ENCODE measurements at places on chromosomes 13 and 19.

DNA sequence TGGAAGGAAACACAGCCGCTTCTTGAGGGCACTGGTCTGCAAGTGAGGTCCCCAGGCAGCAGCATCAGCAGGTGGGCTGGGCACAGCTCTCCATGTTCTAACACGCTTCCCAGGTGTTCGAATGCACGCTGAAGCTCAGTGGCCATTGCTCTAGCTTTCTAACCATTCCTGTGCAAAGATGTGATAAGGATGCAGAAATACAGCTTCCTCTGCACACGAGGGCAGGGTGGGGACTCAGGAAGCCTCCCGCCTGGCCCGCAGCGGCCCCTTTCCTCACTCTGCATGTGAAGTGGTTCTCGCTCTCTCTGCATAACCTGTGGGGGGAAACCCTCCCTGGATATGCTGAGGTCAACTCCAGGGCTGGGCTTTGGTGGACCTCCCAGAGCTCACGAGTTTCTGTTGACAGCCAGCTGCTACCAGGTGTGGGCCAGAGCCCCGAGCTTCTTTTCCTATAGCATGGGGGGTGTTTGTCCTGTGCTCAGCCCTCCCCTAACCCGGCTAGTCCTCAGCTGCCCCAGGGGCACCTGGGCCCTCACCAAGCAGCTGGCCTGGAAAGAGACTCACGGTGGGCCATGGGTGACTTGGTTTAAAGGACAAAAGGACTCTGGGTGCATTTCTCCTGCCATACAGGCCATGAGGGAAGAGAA lies 168.2 kb downstream of the TEX29 start:
- DNase-seq = no peak

DNA sequence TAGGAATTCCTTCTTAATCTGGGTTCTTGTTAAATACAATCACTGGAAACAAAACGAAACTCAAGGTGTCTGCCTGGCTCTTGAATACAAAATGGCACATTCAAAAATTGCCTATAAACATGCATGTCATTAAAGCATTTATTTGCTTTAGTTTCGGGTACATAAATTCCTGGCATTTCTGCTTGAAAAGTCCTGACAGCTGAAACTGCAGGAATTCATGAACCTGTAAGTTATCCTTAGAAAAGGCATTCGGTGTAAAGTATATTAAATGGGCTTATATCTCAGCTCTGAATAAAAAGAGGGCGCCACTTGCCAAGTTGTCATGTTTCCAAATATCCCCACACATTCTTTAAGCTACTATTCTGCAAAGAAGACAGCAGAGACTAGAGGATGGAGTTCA lies 32.9 kb downstream of the RXFP2 start:
- no peak for DNase-seq

DNA sequence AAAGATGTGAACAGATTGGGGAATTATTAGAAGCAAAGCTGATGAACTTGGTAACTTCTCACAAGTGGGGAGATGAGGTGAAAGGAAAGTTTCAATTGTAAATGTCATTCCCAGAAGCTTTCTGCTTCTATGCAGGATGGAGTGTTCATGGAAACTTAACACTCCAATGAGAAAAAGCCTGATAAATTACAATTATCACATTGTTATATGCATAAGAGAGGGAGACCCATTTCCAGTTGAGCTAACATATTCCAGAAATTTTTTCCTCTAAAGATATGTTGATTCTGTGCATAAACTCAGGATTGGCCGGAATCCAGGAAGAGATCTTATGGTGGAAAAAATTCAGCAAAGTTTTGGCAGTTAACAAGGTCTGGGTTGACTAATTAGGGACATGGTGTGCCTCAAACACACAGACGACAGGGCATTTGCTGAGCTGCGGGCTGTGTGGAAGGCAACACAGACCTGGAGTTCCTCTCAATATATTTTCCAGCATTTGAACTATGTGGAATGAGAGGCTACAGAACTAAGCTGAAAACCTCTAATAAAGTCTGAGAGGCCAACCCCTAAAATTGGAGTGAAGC lies 64.9 kb upstream of the FGF14 start:
- no peak for DNase-seq

DNA sequence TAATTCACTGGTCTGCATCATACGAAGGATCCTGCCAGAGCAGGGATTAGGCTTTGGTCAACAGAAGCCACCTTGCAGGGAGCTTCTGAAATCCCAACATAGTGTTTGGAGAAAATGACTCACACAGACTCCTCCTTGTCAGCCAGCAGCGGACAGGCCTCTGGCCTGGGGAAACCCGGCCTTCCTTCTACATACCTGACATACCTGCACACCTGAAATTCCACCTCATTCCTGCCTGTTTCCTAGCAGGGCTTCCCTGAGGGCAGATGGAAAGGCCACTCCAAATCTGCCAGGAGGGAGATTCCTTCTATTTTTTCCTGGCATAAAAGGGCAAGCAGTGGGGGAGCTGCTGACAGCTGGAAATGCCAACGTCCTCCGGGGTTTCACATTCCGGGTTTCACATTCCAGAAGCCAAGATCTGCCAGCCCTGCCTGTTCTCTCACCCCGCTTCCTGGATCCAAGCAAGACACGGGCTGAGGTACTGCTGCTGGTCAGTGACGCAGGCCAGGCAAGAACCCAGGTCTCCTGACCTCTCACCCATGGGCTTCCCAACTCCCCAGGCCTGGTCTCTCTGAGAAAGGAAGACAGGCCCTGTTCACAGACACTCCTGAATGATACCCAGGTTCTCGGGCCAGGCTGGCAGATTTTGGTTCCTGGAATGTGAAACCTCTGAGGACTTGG lies 18.2 kb upstream of the IGFL1 start:
- no peak for DNase-seq

DNA sequence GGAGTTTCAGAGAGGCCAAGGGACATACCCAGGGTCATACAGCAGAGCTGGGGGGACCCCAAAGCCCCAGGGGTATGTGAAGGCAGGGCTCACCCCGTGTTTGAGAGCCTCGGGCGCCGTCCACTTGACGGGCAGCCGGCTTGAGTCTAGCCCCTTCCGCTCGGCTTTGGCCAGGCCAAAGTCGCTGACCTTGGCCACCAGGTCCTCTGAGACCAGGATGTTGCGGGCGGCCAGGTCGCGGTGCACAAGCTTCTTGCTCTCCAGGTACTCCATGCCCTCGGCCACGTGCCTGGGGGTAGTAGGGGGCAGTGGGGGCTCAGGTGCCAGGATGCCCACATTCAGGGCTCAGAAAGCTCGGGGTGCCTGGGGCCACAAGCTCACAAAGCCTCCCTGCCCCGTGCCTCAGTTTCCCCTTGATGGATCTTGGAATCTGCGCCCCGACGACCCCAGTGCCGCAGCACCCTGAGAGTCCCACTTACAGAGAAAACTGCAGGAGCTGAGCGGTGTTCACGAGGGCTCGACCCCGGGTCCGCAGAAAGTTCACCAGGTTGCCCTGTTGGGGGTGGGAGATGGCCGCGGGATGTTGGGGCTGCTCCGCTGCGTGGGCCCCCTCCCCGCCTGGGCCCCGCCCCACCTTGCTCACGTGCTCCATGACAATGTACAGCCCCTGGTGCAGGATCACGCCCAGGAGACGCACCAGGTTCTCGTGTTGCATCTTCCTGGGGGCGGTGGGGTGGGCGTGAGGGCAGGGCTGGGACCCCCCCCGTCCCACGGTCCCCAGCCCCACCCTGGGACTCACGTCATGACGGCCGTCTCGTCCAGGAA lies 7.1 kb downstream of the MATK start:
- no peak for DNase-seq

- no peak for DNase-seq
Observed at GRCh38 chr13:106103779-106104178, 431.7 kb downstream of the EFNB2 start.

DNA sequence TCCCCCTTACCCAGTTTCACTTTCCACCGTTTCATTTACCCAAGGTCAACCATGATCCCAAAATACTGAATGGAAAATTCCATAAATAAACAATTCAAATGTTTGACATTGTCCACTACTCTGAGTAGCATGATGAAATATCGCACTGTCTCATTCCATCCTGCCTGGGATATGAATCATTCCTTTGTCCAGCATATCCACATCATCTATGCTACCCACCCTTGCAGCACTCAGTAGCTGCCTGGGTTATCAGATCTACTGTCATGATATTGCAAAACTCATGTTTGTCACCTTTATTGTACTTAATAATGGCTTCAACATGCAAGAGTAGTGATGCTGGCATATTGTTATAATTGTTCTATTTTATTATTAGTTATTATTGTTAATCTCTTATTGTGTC lies 263.9 kb upstream of the NBEA start:
- DNase-seq = peak; percentile 21

GRCh38 chr13:20980430-20980829 lies 77.9 kb upstream of the XPO4 start:
- no peak for DNase-seq

DNA sequence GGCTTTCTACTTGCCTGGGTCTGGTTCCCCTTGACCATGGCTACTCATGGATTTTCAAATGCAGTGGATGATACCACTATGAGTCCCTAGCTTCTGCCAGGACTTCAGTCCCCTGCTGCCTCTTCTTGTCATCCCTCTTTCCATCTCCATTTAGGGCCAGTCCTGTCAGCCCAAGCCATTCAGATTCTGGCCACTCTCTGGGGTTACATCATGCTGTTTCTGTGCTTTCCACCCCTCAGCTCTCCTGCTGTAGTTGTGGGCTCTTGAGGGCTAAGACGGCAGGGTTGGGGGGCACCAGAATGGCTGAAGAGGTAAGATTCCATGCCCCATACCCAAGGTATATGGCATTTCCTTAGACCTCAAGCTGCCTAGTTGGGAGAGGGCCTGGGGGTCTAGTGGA lies 13.2 kb upstream of the ZNF492 start:
- DNase-seq = no peak

DNA sequence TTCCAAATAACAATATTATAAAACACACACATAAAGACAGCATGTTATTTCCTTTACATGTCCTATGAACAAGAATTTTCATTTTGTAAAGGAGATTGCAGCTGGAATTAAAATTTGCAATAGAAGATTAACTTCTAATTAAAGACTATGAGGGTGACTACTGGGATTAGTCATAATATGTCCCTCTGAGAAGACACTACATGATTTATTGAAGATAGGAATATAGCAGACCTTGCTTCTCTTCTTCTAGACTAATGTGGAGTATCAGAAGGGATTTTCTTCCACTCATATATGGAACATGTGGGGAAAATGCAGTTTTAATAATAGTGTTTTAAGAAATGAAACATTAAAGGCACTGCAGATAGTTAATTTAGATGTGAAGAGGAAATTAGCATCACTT lies 177.8 kb downstream of the NALCN start:
- no peak for DNase-seq

DNA sequence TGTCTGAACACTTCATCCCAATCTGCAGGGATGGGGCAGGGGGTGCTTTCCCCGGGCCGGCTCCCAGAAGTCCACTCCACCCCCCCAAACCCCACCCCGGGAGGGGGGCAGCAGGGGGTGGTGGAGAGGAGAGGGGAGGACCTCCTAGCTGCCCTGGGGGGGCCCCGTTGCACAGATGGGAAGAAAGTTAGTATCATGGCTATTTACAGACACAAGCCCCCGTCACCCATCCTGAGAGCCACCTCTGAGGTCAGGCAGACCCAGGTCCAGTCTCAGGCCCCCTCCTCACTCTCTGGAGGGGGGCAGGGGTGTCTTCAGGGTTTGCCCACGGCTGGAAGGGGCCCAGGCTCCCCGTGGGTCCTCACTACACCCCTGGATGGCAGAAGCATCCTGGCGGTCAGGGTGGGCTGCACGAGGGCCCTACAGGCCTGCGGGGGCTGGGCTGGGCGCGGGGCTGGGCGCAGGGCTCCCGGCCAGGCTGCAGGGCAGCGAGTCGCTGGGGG lies 5.8 kb upstream of the REXO1 start:
- DNase-seq = no peak

DNA sequence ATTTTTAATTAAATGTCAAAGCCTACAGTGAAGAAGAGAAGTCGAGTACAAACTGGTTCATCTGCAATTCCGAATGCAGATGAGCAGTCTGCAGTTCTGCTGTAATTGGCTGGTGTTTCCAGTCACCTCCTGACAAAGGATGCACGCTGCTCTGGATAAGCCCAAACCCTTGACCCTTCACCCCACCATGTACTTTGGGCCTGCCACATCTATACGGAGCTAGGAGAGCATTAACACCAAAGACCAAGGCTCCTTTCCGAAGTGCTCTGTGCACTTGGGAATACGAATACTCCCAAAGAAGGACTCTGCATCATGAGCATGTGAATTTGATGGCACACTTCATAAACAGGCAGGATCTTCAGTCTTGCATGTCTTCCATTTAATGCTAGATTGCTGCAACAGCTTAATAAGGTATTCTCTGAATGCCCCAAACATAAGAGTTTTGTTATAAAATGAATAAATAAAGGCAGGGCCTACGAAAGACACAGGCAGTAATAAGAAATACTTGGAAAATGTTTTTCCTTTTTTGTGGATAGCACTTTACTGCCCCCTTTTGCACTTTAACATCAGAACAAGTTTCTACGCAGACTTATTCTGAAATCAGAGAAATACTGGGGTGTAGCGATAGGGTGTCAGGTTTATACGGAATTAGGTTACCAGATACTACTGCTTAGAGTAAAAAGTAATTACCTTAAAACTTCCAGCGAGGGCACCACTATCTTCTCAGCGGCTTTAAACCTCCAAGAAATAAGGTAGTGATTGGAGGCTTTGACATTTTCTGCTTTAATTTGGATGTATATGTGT lies 15.0 kb downstream of the EFNB2 start:
- no peak for DNase-seq

DNA sequence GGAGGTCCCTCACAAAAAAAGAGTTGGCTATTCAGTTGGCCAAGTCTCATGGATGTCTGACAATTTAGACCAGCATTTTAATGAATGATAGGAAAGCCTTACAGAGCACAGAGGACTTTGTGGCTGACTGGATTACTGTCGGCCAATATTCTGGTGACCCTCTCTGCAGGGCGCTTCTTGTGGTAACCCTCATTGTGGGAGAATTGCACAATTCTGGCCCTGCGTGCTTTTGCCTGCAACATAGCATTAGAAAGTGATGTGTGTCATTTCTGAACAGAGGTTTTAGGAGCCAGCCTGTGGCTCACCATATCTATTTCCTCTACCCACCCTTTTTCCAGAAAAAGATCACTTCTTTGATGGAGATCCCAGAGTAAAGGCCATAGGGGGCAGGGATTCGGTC lies 71.4 kb downstream of the EFNB2 start:
- DNase-seq = no peak

DNA sequence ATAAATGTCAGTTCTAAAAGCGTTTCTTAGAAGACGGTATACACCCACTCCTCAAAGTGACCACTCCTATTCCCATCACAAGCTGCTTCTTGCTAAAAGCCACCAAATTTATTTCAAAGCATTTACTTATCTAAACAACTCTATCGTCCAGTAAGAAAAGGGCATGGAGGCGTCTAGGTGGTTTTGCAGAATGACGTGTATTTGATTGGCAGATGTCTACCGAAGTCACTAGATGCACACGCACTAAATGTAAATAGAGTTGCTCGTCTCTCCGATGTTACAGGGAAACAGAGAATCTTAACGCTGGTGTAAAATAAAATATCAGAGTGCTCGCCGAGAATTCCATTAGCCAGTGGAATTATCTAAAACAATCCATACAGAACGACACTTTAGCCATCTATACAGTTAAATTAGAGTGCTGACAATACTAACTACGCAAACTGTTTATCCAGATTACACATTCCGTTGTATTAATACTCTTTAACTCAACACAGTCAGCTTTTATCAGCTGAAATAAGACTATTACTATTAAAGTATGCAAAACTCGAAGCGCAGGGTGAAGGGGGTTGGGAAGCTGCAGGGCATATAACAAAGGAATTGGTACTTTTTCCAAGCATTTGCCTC lies 1.9 kb downstream of the KLF12 start:
- no peak for DNase-seq

GRCh38 chr19:495402-496111 lies 729 bp upstream of the MADCAM1 start:
- DNase-seq = peak; percentile 72

- no peak for DNase-seq
Observed at GRCh38 chr13:51673165-51673564, 88.9 kb downstream of the WDFY2 start.

All from RKO (cell line).